ENCODE measurements at places on chromosomes 4 and X. TPM values are rescaled to one million over a fixed set of nuclear protein-coding genes. Genes with fewer than 3 reads are reported as not detected.

DNA sequence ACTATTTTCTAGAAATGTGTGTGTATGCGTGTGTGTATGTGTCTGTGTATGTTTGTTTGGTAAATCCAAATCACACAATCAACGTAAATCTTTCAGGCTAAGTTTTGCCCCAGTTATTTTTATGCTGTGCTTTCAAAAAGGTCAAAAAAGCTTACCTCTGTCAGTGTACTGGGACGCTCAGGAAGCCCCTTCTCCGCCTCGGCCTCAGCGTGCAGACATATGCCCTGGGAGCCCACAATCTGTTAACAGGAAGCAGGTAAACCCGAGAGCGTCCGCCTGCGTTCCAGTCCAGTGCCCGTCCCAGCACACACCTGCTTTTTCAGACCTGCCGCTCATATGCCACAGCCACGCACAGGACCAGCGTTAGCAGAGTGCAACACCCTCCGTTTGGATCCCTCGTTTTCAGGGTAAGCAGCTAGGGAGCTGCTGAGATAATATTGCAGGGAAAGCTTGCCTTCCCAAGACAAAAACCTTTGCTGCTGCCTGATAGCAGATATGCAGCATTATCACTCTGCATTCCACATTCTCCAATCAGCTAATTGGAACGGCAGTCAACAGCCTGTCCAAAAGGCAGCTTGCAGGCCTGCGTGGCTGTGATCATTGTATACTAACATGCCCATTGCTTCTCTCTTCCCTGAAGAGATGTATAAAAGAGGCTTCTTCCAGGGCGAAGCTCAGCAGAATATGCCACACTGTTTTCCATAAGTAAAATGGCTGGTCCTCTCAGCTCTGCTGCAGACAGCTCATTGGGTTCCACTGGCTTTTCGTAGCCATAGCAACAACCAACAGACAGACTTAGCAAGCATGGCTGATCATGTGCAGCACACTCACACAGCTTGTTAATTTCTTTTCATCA, at the start of gene SORBS2:
TSS of gene SORBS2 (minus strand) at position 686 of the 856 bp plus-strand sequence. CDS start 121,623 bp downstream, outside the sequence.
- no peak for DNase-seq

- DNase-seq: no peak
Measured at GRCh38 chrX:23373129-23373804, 38.6 kb downstream of the PTCHD1 start.

DNA sequence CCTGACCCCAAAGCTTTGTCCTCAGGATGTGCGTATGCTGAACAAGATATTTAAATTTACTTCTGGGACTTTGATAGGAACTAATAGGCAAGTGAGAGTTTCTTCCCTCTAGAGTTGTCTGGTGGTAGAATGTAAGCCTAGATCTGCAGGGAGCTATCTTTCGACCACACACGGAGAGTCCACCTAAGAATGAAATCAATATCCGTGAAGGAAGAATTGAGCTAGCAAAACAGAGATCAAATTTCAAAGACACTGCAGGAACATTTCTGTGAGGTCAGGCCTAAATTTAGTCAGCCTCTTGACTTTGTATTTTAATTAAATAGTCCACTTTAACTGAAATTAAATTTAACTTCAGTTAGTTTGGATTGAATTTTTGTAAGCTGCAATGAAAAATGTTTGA, 871.3 kb downstream of the RAB28 start:
- DNase-seq: no peak

Gene CLDN22
- not detected for total RNA-seq

GRCh38 chr4:33493231-33493630, 2751.1 kb downstream of the ARAP2 start:
- DNase-seq: no peak

GRCh38 chr4:155889031-155889793, 14.3 kb upstream of the TDO2 start:
- no peak for DNase-seq

- DNase-seq: no peak
Measured at GRCh38 chrX:153342762-153343558, 9.0 kb downstream of the ZNF275 start.

Gene TBC1D25
- total RNA-seq: 14.2 TPM

DNA sequence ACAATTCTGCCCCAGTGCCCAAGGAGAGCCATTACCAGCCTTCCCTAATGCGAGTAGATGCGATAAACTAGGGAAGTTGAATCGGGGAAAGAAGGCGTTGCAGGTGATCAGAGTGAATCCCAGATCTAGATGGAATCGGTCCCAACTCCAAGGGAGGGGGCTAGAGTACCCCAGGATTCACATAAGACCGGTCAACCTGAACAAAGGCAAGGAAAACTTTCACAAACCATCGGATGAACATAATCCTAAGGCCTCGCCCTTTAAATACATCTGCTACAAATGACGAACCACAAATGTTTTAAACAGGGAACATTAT, 11.2 kb upstream of the ZCCHC13 start:
- no peak for DNase-seq

- no peak for DNase-seq
Measured at GRCh38 chrX:127621780-127622179, 430.4 kb downstream of the ACTRT1 start.

DNA sequence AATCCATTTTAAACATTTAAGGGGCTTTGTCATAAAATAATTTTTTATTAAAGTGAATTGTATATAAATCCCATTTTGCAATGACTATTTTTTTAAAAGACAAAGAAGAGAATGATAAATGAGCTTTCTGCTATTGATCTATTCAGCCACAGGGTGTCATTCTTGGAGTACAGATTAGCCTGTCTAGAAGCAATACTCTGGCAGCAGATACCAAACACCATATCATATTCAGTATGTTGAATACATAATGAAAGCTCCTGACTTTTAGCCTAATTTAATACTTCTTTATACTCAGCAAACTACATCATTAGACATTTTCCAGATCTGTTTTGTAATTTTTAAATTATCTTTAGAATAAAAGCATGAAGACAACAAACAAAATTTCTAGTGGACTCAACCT, 496.3 kb downstream of the PDGFC start:
- peak; percentile 44 for DNase-seq

DNA sequence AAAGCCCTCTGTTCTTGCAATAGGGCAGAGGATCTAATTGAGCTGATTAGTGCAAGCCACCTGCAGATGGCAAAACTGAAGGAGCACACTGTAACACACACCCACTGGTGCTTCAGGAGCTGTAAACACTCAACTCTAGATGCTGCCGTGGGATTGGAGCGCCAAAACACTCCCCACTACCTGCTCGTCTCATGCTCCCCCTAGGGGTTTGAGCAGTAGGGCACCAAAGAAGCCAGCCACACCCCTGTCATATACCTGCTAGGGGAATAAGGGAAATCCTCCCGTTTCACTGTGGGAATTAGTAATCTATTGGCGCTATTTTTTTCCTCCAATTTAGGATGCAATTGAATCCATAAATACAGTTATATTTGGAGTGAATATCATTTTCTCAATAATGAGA, 360.2 kb downstream of the GLUD2 start:
- DNase-seq: no peak

Gene ABCG2
- total RNA-seq: 12.5 TPM

Data from glomerular endothelial cell (primary cell).